Forelimb muscle (tissue), 1 donor: ENCODE measurements at places on chromosomes 12 and 14. TPM values are rescaled to one million over a fixed set of nuclear protein-coding genes. Genes with fewer than 3 reads are reported as not detected.

DNA sequence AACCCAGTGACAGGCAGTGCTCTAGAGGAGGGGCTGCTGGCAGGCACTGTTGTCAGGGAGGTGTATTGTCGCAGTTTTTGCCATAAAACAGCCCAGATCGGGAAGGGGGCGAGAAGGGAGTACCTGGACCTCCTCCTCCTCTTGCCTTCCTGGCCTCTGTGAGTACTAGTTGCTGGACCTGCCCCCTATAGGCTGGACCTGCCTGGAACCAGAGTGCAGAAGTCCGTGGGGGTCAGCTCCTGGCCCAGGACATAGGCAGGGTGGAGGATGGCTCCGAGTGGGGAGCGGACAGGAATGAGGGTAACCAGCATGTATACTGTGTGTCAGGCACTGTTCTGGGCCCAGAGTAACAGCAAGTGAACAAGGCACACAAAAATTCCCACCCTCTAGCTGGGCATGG, 116.3 kb downstream of the PTPN11 start:
- no peak for DNase-seq

DNA sequence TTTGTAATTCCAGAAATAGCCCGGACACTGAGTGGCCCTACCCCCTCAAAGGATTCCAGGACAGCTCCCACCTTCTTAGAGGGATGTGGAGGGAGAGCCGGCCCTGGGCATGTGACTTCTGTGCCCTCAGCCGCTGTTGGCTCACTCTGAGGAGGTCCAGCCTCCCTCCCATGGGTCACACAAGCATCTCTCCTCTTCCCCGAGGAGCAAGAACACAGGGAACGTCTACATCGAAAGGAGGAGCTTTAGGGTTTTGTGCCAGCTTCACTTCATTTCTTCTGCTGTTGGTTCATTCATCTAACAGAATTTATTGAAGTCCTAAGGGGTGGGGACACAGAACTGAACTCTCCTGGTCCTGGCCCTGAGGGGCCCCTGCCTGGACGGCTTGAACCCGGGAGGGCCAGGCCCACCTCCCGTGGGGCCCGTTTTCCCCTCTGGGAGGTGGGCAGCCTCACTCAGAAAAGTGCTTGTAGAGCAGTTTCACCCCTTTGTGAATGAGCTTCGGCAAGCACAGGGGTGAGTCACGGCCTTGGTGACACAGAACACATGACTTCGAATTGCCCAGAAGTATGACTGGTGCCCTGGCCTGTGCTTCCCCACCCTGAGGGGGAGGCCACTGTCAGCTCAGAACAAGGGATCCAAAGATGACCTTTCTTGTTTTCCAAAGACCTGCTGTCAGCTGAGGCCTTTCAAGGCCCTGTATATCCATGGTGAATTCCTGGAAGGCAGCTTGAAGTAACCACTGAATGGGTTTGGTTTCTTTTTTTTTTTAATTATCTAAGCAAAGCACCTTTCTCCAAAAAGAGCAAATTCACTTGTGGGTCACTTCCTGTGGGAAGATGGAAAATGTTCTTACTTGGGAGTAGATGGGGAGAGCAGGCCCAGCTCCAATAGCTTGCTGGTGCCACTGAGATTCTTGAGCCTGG, 39.2 kb downstream of the NFKBIA start:
- DNase-seq: no peak

DNA sequence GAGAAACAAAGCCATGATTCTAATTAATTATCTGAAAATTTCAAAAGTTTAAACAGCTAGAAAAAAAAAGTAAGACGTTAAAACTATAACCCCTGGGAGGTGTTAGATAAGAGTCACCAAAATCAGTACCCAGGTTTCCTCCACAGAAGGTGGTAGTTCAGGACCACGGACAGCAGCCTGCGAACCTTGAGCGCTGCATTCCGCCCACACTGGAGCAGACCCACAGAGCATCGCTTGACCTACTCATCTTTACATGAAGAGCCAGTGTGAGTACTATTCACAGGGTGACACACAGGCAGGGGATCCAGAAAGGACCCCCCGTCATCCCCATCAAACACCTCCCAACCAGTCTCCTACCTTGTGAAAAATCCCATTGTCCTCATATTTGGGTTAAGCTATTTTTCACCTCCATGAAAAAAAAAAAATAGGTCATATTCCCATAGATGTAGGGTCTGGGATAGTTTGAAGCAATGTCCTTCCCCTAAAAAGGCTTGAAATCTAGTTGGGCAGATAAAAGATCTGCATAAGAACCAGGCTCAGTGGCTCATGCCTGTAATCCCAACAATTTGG, 8.8 kb upstream of the CHGA start:
- DNase-seq: no peak

- no peak for DNase-seq
Observed at GRCh38 chr12:91058786-91059185, 962 bp upstream of the KERA start.

DNA sequence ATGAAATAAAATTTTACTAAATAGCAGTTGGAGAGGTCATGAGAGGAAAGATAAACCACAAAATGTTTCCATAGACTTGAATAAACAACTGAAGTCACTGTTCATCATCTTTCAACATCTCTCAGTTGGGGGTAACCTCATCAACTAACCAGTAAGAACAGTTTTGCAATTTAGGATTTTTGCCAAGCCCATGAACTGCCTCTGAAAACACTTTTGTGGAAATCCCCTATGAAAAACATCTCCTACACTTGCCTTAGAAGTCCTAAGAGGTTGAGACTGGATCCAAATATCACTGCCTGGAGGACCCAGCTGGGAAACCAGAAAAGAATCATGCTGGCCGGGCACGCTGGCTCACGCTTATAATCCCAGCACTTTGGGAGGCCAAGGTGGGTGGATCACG, 273.1 kb downstream of the C12orf50 start:
- no peak for DNase-seq

GRCh38 chr12:49201595-49202295, 12.9 kb upstream of the TUBA1A start:
- peak; percentile 62 for DNase-seq

PLEKHD1 gene
- 0.68 TPM for polyA plus RNA-seq

DNA sequence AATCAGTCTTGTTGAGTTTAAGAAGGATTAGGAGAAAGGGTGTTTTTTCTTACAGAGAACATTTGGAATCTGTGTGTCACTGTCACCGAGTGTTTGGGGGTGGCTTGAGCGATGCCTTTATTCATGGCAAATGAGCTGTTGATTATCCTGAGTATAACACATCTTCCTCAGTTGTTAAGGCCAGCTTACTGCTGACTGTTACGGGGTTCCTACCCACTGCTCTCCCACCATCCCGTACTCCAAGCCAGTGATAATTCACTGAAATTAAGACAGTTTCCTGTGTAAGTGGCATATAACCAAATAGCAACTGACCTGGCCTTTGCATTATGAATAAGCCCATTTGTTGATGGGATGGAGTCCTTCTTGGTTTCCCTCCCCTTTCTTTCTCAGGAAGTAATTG, 9.5 kb downstream of the ESRRB start:
- DNase-seq: no peak

DNA sequence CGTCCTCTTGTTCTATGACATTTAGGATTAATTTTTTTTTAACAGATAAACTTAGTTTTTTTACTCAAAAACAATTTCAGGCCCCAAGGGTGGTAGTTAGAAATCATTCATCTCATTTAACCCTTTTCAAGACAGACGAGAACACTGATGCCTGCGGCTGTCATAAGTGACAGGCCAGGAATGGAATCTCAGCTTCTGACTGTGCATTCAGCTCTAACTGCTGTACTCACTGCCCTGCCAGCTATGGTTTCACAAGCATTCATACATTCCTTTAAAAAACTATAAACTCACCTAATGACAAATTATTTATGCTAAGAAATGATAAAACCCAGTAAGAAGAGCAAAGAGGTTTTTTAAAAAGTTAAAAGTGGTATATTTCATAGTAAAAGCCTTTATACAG, 8.8 kb downstream of the DENND5B start:
- DNase-seq: no peak

- peak; percentile 45 for DNase-seq
Observed at GRCh38 chr12:58881816-58882215, 38.5 kb downstream of the LRIG3 start.

DNA sequence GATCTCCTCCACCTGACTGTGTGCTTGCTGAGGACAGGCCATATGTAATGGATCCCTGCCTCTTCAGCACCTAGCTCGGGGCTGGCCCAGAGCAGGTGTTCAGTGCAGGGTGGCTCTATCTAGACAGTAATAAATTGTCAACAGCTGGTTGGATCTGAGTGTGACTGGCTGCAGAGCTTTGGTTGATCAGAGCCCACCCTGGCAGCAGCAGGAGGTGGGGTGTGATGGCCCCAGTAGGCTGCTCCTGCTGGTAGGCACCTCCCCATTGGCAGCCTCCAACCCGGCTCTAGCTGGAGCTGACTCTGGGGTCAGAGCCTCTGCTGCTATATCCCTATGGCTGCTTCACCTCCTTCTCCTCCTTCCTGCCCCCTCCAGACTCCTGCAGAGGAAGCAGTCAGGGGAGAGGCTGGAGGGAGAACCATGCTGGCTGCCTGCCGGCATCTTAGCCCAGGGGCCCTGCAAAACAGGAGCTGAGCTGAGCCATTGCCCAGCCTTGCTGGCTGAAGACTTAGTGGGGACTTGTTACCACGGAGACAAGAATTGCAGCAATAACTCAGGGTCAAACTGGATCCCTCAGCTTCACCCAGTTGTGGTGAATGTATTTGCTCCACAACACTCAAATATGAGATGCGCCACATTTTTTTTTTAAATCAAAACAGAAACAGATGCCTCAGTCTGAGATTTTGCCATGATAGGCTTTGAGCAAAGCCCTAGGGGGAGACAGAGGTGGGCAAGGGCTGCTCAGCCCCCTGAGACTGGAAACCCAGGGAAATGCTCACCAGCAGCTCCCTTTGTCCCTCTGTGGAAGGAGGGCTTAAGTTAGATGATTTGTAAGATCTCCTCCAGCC, 22.2 kb downstream of the TMEM63C start:
- DNase-seq: no peak

KLRC3 gene
- not detected for polyA plus RNA-seq

DNA sequence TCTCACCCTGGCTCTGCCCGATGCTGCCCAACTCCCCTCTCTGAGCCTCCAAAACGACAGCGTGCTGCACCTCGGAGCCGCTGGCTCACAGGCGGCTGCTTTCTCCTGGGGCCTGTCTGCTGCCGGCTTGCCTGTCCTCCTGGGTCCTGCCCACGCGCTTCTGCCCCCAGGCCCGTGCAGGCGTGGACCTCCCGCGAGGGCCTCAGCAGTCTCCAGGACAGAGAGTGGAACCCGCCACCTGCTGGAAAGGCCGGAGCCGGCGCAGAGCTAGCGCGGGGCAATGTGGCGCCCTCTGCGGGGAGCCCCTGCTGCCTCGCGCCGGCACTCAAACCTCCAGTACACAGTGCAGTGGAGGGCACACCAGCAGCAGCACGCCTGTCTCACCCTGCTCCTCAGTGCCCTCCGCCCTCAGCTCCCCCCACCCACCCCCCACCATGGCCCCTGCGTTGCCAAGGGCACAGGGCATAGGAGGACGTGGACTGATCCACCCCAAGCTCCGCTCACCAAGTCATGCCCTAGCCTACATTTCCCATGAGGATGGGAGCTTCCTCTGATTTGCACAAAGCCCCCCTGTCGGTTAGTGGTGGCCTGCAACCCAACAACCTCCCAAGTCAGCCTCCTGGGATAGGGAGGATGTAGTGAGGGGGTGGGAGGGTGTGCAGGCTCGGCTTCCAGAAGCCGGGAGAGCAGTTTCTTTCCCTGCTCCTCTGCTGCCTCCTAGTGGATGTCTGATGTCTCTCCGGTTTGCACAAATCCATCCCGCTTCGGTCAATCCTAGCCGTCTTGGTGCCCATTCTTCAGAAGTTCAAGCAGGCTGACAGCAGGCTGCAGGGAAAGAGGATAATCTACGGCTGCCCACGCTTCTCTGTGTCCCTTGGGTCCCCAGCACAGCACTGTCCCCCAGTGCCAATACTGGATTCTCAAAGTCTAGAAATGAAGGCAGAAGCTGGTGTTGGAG, 25.2 kb downstream of the KRT8 start:
- peak; percentile 46 for DNase-seq

GRCh38 chr12:27260746-27261145, 16.7 kb downstream of the STK38L start:
- no peak for DNase-seq

- no peak for DNase-seq
Observed at GRCh38 chr12:111276146-111276545, 92.7 kb downstream of the PHETA1 start.

DNA sequence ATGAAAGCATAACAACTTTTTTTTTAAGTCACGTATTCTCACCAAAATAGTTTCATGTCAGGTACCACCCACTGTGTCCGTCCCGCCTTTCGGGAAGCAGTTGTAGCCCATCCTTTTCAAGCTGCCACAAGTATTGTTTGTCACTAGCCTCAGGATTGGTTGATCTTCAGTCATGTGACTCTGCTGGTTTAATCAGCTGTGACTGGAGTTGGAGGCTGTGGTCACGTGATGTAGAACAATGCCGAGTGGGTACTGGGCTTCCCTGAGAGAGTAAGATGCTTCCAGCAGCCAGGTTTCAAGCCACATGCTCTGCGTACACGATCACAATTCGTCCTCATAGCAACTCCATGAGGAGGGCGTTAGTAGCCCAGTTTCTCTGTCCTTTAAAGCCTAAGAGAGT, 83.0 kb upstream of the WSCD2 start:
- DNase-seq: no peak

- DNase-seq: no peak
Observed at GRCh38 chr12:51538149-51538548, 52.9 kb upstream of the SCN8A start.

HCAR2 gene
- polyA plus RNA-seq: 0.09 TPM

DNA sequence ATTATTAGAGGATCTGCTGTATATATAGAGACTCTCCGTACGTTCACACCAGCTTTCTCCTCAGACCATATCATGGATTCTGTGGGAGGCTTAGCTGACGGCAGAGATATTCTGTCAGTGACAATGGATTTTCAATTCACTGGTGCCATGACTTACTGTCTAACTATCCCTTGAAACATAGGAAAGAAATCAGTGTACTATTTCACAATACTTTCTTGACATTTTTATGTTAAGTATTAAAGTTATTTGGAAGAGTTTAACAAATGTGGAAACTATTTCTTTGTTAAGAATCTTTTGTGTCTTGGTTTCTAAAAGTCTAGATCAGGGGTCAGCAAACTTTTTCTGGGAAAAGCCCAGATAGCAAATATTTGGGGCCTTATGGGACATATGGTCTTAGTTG, 118.5 kb downstream of the GTF2A1 start:
- no peak for DNase-seq

DNA sequence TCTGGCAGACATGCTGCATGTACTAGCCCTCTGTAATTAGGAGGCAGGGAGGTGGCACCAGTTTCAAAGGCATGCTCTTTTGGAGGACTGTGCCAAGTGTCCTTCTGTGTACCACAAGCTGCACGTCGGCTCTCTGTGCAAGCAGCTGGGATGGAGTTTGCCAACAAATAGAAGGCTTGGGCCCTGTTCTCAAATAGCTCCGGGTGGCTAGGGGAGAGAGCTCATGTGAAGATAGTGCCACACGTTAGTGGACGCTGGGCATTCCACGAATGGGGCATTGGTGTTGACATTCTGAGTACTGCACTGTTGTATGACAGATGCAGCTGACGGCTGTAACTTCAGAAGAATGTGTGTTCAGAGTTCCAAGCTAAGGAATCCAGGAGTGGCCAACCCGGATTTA, 4.4 kb downstream of the AACS start:
- no peak for DNase-seq

- DNase-seq: no peak
Observed at GRCh38 chr12:66733839-66734238, 55.0 kb upstream of the GRIP1 start.
